CD4-positive, alpha-beta T cell treated with Interleukin-17A for 1 hour (primary cell): ENCODE measurements at places on chromosomes 4 and X.

DNA sequence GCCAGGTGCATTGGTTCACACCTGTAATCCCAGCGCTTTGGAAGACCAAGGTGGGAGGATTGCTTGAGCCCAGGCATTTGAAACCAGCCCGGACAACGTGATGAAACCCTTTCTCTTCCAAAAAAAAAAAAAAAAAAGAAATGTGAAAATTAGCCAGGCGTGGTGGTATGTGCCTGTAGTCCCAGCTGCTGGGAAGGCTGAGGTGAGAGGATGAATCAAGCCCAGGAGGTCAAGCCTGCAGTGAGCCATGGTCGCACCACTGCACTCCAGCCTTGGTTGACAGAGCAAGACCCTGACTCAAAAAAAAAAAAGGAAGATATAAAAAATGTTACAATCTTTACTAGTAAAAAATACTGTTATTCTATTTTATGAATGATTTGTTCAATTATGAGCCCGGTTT, 5.9 kb downstream of the FAM199X start:
- DNase-seq: no peak

DNA sequence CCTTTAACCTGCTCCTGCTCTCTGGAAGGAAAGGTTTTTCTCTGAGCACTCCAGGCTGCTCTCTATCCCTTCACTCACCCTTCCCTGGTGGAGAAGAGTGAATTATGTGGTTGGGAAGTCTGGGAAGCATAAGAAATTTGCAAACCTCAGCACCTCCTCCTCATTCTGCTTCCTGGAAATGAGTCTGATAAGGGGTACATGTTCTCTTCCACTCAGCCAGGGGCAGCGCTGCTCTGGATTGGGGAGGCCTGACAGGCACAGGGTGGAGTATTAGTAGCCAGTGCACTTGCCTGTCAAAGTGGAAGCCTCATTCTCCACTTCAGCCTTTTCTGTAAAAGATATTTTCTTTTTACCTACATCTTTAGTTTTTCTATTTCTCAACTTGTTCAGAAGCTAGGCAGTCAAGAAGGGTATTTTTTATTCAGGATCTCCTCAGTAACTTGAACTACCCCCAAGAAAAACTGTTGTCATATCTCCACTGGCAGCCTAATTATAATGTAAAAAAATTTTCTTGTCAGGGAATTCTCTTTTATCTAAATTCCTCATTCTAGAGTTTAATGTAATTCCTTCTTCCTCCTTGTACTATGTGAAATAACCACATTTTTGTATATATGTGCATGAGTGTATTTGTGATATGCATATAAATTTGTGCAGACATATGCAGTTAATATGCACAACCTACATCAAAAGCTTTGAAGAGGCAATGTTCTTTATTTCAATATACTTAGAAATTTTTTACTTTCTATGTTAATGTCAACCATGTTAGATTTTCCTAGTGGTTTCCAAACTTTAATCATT, 15.3 kb downstream of the ADAMTS3 start:
- DNase-seq: no peak

- no peak for DNase-seq
Observed at GRCh38 chrX:101377547-101377946, 8.4 kb downstream of the BTK start.

- no peak for DNase-seq
Observed at GRCh38 chrX:76802708-76803107, 375.2 kb downstream of the MAGEE1 start.

DNA sequence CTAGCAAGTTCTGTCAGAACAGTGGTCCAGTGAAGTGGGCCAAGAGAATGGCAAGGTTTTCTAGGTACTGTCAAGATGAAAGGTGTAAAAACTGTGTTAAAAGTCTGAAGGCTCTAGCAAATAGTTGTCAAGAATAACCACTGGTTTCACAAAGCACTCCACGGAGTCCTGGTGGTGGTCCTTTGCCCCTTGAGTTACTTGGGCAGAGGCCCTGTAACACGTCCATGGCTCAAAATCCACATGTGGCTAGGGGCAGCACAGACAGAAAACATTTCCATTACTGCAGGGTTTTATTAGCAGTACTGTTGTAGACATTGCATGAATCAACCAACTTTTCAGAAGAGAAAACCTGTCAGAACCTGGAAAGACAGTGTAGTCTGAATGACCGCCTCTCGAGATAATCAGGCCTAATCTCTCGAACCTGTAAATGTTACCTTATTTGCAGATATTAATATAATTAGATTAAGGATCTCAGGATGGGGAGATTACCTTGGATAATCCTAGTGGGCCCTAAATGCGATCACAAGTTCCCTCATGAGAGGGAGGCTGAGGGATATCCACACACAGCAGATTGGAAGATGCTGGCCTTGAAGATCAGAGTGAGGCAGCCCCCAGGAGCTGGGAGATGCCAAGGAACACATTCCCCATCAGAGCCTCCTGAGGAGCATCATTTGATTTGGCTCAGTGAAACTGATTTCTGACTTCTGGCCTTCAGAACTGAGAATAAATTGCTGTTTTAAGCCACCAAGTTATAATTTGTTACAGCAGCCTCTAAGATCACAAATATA, 34.7 kb downstream of the ERVMER34-1 start:
- no peak for DNase-seq

DNA sequence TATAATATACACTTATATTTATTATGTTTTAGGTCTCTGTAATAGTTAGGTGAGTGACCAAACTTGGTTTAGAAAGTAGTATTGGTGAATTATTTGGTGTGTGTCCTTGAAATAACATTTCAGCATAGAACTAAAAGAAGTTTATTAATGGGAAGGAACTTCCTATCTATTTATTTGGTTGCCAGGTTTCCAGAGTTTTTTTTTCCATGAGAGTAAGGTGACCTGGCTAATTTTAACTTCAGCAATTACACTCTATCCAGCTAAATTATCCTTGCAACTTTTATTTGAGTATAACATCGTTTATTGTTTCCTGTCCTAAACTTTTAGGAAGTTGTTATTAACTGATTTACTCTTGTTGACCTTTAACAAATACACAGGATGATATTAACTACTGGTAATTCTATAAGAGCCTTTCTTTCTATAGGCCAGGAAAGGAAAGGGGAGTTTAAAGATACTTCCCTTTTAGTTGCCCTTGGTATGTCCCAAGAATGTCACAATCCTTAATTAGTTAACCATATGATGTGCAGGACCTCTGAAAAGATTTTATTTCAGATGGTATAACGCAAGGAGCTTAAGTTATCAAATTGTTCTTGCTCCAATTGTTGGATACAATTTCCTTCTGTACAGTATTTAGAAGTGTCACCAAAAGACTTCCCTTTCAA, 18.9 kb downstream of the PRDM8 start:
- DNase-seq: no peak

- DNase-seq: no peak
Observed at GRCh38 chr4:20028645-20029044, 223.1 kb upstream of the SLIT2 start.

DNA sequence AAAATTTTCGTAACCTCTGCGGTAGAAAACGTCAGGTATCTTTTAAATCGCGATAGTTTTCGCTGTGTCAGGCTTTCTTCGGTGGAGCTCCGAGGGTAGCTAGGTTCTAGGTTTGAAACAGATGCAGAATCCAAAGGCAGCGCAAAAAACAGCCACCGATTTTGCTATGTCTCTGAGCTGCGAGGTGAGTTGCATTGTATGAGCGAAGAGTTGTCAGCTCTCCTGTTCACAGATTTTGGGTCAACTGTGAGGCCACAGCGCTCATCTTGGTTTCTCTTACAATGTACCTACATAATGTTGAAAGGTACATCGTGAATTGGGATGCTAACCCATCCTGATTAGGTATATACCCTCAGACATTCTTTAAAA, 486 bp downstream of the CLCN3 start:
- DNase-seq: peak; percentile 53

DNA sequence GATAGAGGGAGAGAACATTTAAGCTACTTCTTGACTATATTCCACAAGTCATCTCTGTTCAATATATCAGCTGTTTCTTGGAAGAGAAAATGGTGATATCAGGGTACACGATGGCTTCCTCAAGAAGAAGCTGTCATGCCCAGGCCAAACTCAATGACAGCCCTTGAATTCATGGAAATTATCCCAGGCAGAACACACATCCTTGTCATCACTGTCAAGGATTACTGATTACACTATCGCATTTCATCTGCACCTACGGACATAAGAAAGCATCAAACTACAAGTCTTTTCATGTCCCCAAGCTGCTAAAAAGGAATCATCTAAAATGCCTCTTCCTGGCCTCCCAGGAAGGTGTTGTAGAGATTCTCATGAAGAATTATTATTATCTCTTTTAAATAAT, 165.2 kb upstream of the SLC7A11 start:
- no peak for DNase-seq

- DNase-seq: no peak
Observed at GRCh38 chrX:11187001-11187400, 75.9 kb downstream of the HCCS start.

GRCh38 chr4:145805490-145805889, 125.5 kb downstream of the C4orf51 start:
- DNase-seq: no peak

DNA sequence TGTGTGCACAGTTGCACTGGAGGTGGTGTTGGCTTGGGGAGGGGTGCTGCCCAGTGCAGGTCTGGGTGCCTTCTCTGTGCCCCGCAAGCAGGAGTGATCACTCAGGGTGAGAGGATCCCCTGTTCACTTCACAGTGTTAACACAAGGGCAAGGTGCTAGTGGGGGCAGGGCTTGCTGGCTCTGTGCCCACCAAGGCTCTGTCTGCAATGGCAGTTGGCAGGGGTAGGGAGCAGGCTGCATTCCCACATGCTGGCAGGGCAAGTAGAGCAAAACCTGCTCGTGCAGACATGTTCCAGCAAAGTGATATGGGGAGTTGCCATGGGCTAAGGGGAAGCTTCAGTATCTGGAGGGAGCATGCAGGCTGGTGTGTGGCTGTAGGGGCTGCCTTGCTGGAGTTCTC, 428.0 kb downstream of the ZNF674 start:
- DNase-seq: no peak

DNA sequence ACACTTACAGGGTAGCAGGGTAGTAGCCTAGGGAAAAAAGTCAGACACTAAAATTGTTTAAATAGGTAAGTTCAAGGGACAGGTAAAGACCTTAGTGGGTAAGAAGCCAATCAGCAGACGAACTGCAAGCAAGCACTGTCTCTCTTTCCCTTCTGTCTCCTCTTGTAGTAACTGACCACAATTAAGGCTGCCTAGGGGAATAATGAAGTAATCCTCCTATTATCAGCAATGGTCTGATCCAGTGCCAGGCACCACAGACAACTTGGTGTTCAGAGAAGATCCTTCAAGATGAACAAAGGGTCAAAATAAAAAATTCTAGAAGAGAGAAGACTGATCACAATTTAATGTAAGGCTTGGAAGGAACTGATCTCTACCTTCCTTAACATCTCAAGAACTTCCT, 62.9 kb downstream of the ELOVL6 start:
- DNase-seq: no peak

- no peak for DNase-seq
Observed at GRCh38 chr4:116847616-116848015, 237.8 kb downstream of the TRAM1L1 start.

DNA sequence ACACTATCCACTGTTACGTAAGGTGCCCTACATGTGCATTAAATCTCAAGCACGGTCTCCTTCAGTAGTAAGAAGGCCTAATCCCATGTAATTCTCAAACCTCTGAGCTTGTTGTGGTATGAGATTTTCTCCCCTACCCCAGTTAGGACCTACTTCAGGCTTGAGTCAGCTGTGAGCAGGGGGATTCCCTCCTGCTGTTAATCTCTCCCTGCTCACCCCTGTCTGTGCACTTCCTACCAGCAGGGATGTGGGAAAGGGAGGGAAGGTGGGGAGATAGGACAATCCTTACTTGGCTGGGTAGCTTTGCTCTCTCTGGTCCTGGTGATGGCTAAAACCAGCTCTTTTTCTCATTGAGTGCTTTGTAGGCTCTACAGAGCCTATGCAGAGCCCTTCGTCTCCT, 60.8 kb downstream of the PALLD start:
- DNase-seq: no peak

- no peak for DNase-seq
Observed at GRCh38 chr4:48340276-48340964, 909 bp upstream of the SLAIN2 start.

- no peak for DNase-seq
Observed at GRCh38 chr4:91434631-91435030, 869.1 kb upstream of the GRID2 start.

- DNase-seq: no peak
Observed at GRCh38 chrX:54413753-54414152, 26.5 kb upstream of the TSR2 start.

GRCh38 chr4:71275004-71275403, 63.8 kb upstream of the SLC4A4 start:
- DNase-seq: no peak

DNA sequence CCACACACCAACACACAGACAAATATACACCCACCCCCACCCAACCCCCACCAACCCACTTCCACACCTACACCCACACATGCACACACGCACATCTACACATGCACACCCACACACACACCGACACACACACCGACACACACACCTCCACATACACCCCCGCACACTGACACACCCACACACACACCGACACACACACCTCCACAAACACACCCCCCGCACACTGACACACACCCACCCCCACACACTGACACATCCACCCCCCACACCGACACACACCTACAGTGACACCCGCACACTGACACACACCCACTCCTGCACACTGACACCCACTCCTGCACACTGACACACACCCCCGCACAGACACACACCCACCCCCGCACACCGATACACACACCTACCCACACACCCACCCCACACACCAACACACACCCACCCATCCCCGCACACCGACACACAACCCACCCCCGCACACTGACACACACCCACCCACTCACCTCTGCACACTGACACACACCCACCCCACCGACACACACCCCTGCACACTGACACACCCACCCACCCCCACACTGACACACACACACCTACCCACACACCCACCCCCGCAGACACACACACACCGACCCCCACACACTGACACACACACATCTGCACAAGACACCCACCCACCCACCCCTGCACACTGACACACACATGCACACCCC, 31.1 kb downstream of the FGFRL1 start:
- DNase-seq: no peak

GRCh38 chr4:139826426-139826825, 160.8 kb downstream of the MGST2 start:
- no peak for DNase-seq

GRCh38 chr4:179017581-179017980, 1575.3 kb upstream of the AGA start:
- DNase-seq: no peak

DNA sequence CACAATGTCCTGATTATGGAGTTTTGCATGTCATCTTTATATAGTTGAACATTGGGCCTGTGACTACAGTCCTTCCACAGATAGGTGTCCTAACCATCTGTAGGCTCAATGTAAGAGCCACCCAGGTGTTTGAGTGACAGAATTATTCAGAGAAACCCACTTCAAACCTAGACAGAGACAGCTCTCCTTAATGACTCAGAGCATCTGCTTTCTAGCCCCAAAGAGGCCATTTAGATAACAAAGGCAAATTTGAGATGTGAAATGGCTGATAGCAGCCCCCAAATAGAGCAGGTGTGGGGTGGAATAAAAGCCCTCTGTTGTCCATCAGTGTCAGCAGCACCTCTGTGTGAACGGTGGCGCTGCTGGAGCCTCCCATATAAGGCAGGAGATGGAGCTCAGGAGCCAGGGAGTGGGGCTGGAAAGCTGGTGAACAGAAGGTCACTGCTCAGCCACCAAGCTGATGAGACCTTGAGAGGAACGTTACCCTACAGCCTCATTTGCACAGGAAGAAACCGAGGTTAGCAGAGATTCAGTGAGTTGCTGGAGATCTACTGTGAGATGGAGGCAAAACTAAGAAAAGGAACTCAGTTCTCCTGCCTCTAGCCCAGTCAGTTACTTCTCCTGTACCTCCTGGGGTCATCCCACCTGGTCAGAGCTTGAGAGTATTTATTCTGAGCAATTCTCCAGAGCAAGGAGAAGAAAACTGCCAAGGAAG, 153.3 kb upstream of the LNX1 start:
- no peak for DNase-seq
